ENCODE measurements at places on chromosomes 4 and X.
A peak's percentile ranks its signal among the peaks of the same experiment; 100 is the strongest.

DNA sequence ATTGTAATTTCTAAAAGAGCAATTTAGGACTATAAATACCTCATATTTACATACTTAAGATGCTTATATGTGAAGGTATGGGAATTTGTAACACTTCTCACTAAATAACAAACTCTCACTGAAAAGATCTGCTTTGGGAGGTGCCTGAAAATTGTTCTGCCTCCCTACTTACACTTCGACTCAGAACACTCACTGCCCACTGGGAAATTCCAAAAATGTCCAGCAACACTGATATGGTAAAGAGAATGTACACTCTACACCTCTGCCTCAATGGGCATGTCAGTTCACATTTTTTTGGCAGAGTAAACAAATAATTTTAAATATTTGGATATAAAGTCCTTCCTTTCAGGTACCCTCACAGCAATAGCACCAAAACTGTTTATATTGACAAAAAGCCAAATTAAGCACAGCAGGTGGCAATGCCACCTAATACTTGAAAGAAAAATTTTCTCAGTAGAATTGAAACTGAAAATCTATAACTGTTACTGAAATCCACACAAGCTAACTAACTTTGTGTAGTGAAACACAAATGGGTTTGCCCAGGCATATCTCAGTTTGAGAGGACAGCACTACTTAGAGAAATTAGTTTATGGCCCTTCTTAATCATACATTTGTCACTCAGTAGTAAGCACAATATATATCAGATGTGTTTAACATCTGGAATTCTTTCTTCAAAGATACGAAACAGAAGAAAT is 67.1 kb downstream of the PRDM5 start:
- H3K27ac ChIP-seq = peak overlapping the region; percentile 18
- H3K4me3 ChIP-seq = no peak overlapping the region
- H3K27me3 ChIP-seq = no peaks in the 10 kb centered on the region
- no peaks in the 10 kb centered on the region for H3K36me3 ChIP-seq
- DNase-seq = no peak
- H3K4me1 ChIP-seq = peaks cover 6% of the 10 kb centered on the region

- peaks cover 18% of the 10 kb centered on the region for H3K4me1 ChIP-seq
- H3K36me3 ChIP-seq = peaks cover 2% of the 10 kb centered on the region
- H3K27ac ChIP-seq = no peak overlapping the region
- peak overlapping the region; percentile 59 for H3K4me3 ChIP-seq
Observed at GRCh38 chr4:173538148-173538908, 8.3 kb upstream of the HAND2 start.

- peaks cover 4% of the 10 kb centered on the region for H3K36me3 ChIP-seq
- DNase-seq = no peak
- peaks cover 12% of the 10 kb centered on the region for H3K27me3 ChIP-seq
- H3K27ac ChIP-seq = no peak overlapping the region
Observed at GRCh38 chr4:39169426-39169825, 12.9 kb upstream of the WDR19 start.

GRCh38 chr4:82893942-82894341 is 3.0 kb upstream of the SEC31A start:
- no peak for DNase-seq
- H3K4me1 ChIP-seq = peaks cover 23% of the 10 kb centered on the region
- no peak overlapping the region for H3K4me3 ChIP-seq
- peaks cover 39% of the 10 kb centered on the region for H3K36me3 ChIP-seq
- no peak overlapping the region for H3K27ac ChIP-seq

- no peak overlapping the region for H3K27ac ChIP-seq
- no peak for DNase-seq
- H3K36me3 ChIP-seq = no peaks in the 10 kb centered on the region
- H3K4me1 ChIP-seq = no peaks in the 10 kb centered on the region
- no peaks in the 10 kb centered on the region for H3K27me3 ChIP-seq
Observed at GRCh38 chr4:68997040-68997439, 45.4 kb upstream of the UGT2A3 start.

- H3K4me1 ChIP-seq = no peaks in the 10 kb centered on the region
- H3K27me3 ChIP-seq = no peaks in the 10 kb centered on the region
Observed at GRCh38 chr4:186348433-186348832, 82.4 kb downstream of the F11 start.

DNA sequence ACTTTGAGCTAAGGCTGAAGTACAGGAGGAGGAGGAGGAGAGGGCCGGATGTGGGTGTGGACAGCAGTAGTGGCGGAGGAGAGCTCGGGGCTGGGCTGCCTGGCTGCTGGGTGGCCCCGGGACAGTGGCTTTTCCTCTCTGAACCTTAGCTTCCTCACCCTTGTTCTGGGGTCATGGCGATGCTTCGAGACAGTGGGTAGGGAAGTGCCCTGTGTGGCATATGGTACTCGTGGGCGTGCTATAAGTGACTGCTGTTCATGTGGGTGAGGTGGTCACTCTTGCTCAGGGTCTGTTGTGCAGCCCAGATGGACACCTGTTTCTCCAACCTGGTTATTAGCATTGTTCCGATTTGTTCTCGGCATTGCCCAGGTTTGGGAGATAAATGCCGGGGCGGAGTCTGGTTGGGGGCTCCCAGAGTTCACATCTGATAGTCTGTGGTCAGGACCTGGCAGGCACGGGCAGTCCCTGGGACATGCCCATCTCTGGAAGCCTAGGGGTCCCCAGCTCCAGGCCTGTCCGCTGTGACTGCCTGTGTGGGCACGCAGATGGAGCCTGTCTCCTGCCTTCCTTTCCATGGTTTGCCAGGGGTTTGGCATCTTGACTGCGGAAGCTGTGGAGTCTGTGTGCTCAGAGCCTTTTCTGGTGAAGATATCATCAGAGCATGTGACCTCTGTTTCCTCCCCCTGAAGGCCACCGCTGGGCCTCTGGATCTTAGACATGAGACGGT is 4.9 kb upstream of the CPZ start:
- no peak overlapping the region for H3K27ac ChIP-seq
- no peak overlapping the region for H3K4me3 ChIP-seq
- H3K36me3 ChIP-seq = peaks cover 2% of the 10 kb centered on the region
- peaks cover 62% of the 10 kb centered on the region for H3K27me3 ChIP-seq

DNA sequence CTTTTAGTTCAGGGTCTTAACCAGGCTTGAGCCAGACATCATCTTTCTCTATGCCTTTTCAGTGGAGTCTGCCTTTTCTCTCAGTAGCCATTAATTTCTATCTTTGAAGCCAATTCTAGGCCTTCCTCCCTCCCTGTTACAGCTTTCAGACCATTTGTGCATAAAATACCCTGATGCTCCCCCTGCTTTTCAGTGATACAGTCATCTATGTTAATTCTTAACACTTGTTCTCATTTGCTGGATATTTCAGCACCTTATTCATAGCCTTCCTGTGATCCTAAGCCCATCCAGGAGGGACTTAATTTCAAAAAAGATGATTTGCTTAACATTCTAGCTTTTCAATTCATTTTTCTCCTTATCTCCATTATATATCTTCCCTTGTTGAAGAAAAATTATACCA is 42.3 kb downstream of the ANXA10 start:
- H3K4me1 ChIP-seq = no peaks in the 10 kb centered on the region
- H3K27me3 ChIP-seq = peaks cover 8% of the 10 kb centered on the region
- H3K4me3 ChIP-seq = no peak overlapping the region
- H3K27ac ChIP-seq = no peak overlapping the region

DNA sequence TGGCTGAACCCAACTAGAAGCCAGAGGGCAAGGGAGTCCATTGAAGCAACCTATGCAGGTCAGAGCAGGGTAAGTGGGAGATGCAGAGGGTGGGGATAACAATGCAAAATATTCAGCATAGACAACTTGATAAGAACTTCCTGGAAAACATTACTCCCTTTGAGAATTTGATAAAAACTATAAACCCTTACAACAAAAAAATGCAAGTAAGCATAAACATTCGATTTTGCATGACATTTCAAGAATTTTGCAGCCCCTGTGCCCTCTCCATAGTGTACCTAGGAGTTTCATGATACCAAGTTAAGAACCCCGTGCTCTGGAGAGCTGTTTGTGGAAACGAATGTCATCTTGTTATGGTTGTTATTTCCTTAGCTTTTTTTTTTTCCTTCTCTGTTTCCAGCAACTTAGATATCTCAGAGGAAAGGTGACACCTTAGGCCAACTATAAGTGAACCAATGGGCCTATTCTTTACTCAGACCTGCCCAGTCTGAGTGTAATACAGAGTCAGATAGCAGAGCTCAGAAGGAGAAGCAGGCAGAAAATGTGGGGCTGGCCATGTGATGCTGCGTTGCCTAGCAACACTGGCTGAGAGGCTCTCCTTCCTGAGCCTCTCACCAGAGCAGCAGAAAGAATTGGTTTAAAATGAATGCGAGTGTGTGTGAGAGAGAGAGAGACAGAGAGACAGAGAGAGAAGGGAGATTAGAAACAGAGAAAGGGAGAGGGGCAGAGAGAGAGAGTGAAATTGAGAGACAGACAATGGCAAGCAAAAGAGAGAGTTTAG is 36.7 kb upstream of the GABRQ start:
- H3K27me3 ChIP-seq = no peaks in the 10 kb centered on the region
- no peaks in the 10 kb centered on the region for H3K36me3 ChIP-seq
- no peak for DNase-seq
- no peak overlapping the region for H3K27ac ChIP-seq

GRCh38 chr4:78611215-78611558 is 59.6 kb downstream of the ANXA3 start:
- peaks cover 1% of the 10 kb centered on the region for H3K36me3 ChIP-seq
- no peak overlapping the region for H3K27ac ChIP-seq
- H3K4me3 ChIP-seq = no peak overlapping the region
- no peak for DNase-seq

DNA sequence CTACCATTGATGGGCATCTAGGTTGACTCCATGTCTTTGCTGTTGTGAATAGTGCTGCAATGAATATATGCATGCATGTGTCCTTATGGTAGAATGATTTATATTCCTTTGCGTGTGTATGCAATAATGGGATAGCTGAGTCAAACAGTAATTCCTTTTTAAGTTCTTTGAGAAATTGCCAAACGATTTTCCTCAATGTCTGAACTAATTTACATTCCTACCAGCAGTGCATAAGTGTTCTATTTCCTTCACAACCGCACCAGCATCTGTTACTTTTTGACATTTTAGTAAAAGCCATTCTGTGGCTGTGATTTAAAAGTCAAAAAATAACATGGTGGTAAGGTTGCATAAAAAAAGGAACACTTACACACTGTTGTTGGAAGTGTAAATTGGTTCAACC is 103.1 kb upstream of the FAM47B start:
- no peaks in the 10 kb centered on the region for H3K36me3 ChIP-seq
- no peak overlapping the region for H3K27ac ChIP-seq
- no peaks in the 10 kb centered on the region for H3K27me3 ChIP-seq
- no peak overlapping the region for H3K4me3 ChIP-seq
- DNase-seq = no peak

GRCh38 chrX:148229801-148230303 is 248.7 kb downstream of the FMR1NB start:
- no peak for DNase-seq
- no peak overlapping the region for H3K27ac ChIP-seq
- H3K4me1 ChIP-seq = no peaks in the 10 kb centered on the region
- no peaks in the 10 kb centered on the region for H3K36me3 ChIP-seq
- no peak overlapping the region for H3K4me3 ChIP-seq
- no peaks in the 10 kb centered on the region for H3K27me3 ChIP-seq

DNA sequence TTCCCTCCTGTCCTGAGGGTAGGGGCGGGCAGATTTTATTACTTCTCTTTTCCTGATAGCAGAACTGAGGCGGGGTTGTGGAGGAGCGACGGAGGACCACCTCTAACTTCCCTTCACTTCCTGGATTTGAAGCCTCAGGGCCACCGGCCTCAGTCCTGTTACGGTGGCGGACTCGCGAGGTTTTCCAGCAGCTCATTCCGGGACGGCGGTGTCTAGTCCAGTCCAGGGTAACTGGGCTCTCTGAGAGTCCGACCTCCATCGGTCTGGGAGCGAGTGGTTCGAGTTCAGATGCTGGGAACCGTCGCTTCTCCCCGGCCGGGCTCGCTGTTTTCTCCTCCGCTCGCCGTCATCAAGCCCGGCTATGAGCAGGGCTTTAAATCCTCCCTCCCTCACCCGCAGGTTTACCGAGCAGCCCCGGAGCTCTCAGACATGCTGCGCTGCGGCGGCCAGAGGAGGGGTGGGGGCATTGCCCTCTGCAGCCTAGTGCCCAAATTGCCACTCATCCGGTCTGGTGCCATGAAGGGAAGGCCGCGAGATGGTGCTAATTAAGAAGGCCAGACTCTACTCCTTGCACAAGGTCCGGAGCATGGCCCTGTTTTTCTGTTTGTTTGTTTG is 23.3 kb downstream of the HAND2 start:
- peaks cover 14% of the 10 kb centered on the region for H3K4me1 ChIP-seq
- DNase-seq = no peak
- peaks cover 67% of the 10 kb centered on the region for H3K27me3 ChIP-seq

DNA sequence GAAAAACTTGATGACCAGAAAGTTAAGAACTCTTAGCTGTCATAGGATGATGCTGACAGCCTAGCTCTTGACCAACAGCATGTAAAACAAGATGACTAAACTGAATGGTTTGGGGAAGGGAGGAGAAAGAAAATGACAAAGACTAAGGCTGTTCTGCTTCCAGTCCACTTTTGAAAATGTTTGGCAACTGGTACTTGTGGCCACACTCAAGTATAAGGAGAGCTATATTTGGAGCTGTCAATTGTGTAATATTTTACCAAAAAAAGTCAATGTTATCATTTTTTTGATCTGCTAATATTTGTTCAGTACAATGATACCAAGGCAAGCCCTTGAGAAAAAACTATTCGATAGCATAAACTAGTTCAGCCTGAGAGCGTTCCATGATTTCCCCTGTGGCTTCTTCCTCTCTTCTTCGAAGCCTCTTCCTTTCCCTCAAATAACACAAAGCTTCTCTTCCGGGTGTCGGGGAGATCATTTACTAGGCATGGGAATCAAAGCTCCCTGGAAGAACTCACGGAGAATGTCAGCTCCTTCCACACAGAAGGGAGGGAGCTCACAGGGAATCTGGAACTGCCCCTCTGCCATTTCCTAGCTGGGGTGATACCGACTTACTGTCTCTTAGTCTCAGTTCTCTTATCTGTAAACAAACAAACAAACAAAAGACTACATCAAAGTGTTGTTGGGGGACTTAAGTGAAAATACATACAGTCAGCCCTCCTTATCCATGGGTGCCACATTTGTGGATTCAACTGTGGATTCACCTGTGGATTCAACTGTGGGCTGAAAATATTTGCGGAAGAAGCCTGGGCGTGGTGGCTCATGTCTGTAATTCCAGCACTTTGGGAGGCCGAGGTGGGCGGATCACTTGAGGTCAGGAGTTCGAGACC is 82.6 kb downstream of the SCD5 start:
- H3K27me3 ChIP-seq = no peaks in the 10 kb centered on the region
- no peak overlapping the region for H3K4me3 ChIP-seq
- no peaks in the 10 kb centered on the region for H3K4me1 ChIP-seq
- H3K36me3 ChIP-seq = no peaks in the 10 kb centered on the region

DNA sequence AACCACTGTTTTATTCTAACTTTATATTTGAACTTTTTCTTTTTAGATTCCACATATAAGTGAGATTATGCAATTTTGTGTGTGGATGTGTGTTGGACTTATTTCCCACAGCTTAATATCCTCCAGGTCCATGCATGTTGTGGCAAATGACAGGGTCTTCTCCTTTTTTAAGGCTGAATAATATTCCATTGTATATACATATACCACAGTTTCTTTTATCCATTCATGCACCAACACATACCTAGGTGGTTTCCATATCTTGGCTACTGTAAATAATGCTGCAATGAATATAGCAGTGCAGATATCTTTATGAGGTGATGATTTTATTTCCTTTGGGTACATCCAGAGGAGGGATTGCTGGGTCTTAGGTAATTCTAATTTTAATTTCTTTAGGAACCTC is 69.0 kb downstream of the SNCA start:
- no peak for DNase-seq
- H3K4me1 ChIP-seq = no peaks in the 10 kb centered on the region
- H3K4me3 ChIP-seq = no peak overlapping the region
- H3K27ac ChIP-seq = no peak overlapping the region
- H3K36me3 ChIP-seq = no peaks in the 10 kb centered on the region

GRCh38 chr4:154205471-154205870 is 286.1 kb downstream of the DCHS2 start:
- no peak for DNase-seq
- no peaks in the 10 kb centered on the region for H3K36me3 ChIP-seq
- H3K27ac ChIP-seq = no peak overlapping the region
- H3K4me3 ChIP-seq = no peak overlapping the region
- H3K4me1 ChIP-seq = no peaks in the 10 kb centered on the region
- no peaks in the 10 kb centered on the region for H3K27me3 ChIP-seq
